ENCODE measurements at places on chromosomes 3 and 15.

GRCh38 chr3:156964577-156964976 lies 138.4 kb downstream of the LEKR1 start:
- no peaks in the 10 kb centered on the region for H3K27me3 ChIP-seq
- no peak for ATAC-seq
- no peak overlapping the region for H3K4me3 ChIP-seq
- no peaks in the 10 kb centered on the region for H3K4me1 ChIP-seq
- H3K36me3 ChIP-seq = no peaks in the 10 kb centered on the region

DNA sequence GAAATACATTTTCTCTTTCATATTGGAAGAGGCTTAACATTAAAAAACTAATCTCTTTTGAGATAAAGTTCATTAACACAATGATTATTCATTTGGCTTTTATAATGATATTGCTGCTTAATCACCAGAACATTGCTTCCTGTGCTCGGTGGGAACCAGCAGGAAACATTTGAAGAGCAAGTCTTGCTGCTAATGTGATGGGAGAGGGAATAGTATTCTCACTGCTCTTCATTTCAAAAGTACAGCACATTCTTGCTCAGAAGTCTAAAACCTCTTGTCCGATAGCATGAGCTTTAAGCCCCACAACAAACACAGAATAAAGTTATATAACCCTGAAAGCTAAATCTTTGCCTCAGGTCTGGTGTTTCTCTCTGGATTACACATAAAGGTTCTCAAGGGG lies 190.8 kb upstream of the CNTN4 start:
- H3K4me1 ChIP-seq = no peaks in the 10 kb centered on the region
- H3K4me3 ChIP-seq = no peak overlapping the region
- ATAC-seq = no peak
- no peak overlapping the region for H3K27ac ChIP-seq
- no peaks in the 10 kb centered on the region for H3K36me3 ChIP-seq

GRCh38 chr15:49988766-49989165 lies 130.3 kb downstream of the ATP8B4 start:
- H3K27me3 ChIP-seq = no peaks in the 10 kb centered on the region
- peak overlapping the region; percentile 68 for H3K27ac ChIP-seq
- peaks cover 14% of the 10 kb centered on the region for H3K4me1 ChIP-seq
- no peaks in the 10 kb centered on the region for H3K36me3 ChIP-seq
- H3K4me3 ChIP-seq = no peak overlapping the region

- no peak overlapping the region for H3K27ac ChIP-seq
- no peak overlapping the region for H3K4me3 ChIP-seq
- H3K36me3 ChIP-seq = no peaks in the 10 kb centered on the region
- ATAC-seq = no peak
- H3K27me3 ChIP-seq = no peaks in the 10 kb centered on the region
These were observed 17.3 kb downstream of the KCNH8 start for GRCh38 chr3:19165654-19166053.

GRCh38 chr3:139132976-139133375 lies 88.3 kb upstream of the PRR23C start:
- H3K36me3 ChIP-seq = no peaks in the 10 kb centered on the region
- H3K4me1 ChIP-seq = no peaks in the 10 kb centered on the region
- H3K4me3 ChIP-seq = no peak overlapping the region
- no peaks in the 10 kb centered on the region for H3K27me3 ChIP-seq
- no peak overlapping the region for H3K27ac ChIP-seq

GRCh38 chr15:65466901-65467300 lies 44.2 kb upstream of the IGDCC4 start:
- no peak for ATAC-seq
- H3K4me1 ChIP-seq = no peaks in the 10 kb centered on the region
- no peaks in the 10 kb centered on the region for H3K36me3 ChIP-seq
- no peak overlapping the region for H3K27ac ChIP-seq
- no peak overlapping the region for H3K4me3 ChIP-seq

GRCh38 chr3:173986861-173987410 lies 589.4 kb downstream of the NLGN1 start:
- H3K4me1 ChIP-seq = no peaks in the 10 kb centered on the region
- no peak overlapping the region for H3K27ac ChIP-seq
- no peaks in the 10 kb centered on the region for H3K36me3 ChIP-seq
- no peak for ATAC-seq
- H3K27me3 ChIP-seq = no peaks in the 10 kb centered on the region

GRCh38 chr15:85625856-85626255 lies 168.9 kb downstream of the KLHL25 start:
- no peaks in the 10 kb centered on the region for H3K36me3 ChIP-seq
- ATAC-seq = peak; percentile 23
- no peak overlapping the region for H3K4me3 ChIP-seq
- peak overlapping the region; percentile 88 for H3K27ac ChIP-seq
- no peaks in the 10 kb centered on the region for H3K27me3 ChIP-seq

DNA sequence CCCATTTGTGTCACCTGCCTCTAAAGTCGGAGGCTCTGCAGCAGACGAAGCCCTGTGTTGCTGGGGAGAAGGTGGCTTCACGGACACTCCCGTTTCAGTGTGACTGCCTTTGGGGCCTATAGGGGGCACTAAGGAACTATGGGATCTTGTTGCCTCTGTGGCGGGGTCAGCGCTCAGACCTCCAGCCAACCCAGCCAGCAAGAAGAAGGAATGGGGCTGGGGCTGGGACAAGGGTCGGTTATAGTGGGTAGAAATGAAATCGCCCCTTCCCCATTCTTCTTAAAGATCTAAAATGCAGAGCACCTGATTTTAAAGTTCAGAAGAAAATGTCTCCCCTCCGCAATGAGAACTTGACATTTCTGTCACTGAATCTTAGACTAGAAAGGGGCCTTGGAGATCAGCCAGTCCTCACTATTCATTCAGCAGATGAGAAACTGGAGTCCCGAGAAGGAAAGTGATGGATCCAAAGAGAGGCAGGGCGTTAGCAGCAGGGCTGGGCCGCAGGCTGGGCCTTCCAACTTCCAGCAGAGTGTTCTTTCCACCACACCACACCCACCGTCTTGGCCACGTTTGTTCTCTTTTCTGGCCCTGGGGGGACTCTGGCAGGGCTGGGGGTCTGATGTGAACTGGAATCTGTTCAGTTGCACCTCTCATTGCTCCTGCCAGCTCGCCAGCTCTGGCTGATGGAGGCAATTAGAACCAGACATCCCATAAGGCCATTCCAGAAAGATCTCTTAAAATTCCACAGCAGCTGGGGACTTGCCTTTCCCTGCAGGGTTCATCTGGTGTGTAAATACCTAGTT lies 195.4 kb downstream of the OPA1 start:
- peak; percentile 81 for ATAC-seq
- peak overlapping the region; percentile 38 for H3K27ac ChIP-seq
- peaks cover 6% of the 10 kb centered on the region for H3K27me3 ChIP-seq
- H3K4me1 ChIP-seq = no peaks in the 10 kb centered on the region
- H3K4me3 ChIP-seq = no peak overlapping the region
- H3K36me3 ChIP-seq = no peaks in the 10 kb centered on the region

GRCh38 chr15:20652914-20653313 lies 111.3 kb upstream of the GOLGA6L6 start:
- H3K27ac ChIP-seq = no peak overlapping the region
- no peaks in the 10 kb centered on the region for H3K27me3 ChIP-seq
- no peaks in the 10 kb centered on the region for H3K4me1 ChIP-seq
- no peak overlapping the region for H3K4me3 ChIP-seq
- ATAC-seq = no peak

DNA sequence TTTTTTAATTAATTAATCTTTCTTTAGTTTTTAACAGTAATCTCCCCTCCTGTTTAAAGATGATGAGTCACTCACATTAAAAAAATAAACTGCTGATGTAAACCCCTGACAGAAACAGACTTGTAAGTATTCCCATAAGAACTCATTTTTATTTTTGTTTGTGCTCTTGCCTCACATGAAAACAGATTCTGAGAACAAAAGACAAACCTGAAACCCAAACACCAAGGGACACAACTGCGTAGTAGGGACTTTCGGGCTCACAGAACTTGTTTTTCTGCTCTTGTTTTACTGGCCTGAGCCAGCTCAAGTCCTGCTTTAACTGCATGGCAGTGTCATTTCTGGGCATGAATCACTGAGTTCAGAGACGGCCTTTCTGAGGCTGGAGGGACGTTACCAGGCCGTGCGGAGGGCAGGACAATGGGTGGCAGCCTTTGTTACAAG lies 600.8 kb downstream of the FOXP1 start:
- H3K36me3 ChIP-seq = peaks cover 3% of the 10 kb centered on the region
- peaks cover 57% of the 10 kb centered on the region for H3K4me1 ChIP-seq
- H3K27me3 ChIP-seq = no peaks in the 10 kb centered on the region
- no peak overlapping the region for H3K4me3 ChIP-seq
- ATAC-seq = peak; percentile 60

- no peak overlapping the region for H3K4me3 ChIP-seq
- ATAC-seq = no peak
- no peaks in the 10 kb centered on the region for H3K27me3 ChIP-seq
- no peak overlapping the region for H3K27ac ChIP-seq
- H3K4me1 ChIP-seq = no peaks in the 10 kb centered on the region
- H3K36me3 ChIP-seq = no peaks in the 10 kb centered on the region
These were observed 30.7 kb upstream of the CGNL1 start for GRCh38 chr15:57345584-57345983.

DNA sequence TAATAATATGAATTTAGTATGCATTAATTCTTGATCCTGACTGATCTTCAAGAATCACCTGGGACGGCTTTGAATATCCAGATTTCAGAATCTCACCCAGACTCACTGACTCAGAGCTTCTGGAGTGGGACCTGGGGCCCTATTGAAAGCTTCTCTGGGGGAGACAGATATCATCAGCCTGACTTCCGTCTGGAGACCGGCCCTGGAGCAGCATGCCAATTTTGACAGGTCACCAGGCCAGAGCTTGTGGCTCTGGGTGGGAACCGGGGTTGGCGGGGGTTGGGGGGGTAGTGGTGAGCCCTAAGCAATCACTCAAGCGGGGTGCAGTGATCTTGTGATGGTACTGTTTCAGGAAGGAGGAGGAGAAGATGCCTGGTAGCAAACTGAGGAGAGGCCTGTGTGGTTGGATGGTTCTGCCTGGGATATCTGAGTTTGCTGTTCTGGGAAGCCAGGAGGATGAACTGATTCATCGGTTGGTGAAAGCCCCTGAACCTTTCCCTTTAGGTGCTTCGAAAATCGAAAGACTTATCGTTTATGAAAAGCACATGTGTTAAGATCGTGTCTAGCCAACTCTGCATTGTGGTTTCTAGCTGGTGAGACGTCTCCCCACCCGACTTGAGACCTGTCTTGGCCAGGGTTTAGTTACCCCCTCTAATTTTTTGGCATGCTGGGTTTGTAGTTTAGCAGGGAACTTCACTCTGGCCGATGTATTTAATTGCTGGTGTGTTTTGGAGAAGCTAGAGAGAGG lies 263.9 kb upstream of the C2CD4B start:
- H3K27ac ChIP-seq = no peak overlapping the region
- no peak for ATAC-seq
- peaks cover 28% of the 10 kb centered on the region for H3K4me1 ChIP-seq
- H3K27me3 ChIP-seq = no peaks in the 10 kb centered on the region
- H3K4me3 ChIP-seq = no peak overlapping the region

DNA sequence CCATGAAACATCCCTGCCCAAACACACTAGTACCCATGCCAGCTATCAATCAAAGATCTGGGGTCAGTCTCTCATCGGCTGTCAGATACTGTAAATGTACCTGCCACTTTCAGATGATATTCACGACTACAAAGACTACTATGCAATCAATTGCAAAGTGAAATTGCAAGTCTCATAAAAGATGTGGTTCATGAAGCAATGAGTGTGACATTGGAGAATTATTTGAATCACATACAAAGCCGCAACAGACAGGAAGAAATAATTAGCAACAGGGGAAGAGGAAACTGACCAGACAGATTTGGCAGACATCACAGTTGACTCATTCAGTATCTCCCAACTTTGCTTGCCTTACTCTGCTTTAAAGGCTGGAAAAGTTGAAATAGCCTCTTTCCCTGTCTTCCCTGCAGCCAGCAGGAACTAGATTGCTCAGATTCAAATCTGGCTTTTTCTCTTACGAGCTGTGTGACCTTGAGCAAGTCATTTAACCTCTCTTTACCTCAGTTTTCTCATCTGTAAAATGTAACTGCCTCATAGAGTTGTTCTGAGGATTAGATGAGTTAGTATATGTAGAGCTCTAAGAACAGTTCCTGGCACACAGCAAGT lies 95.7 kb upstream of the C3orf80 start:
- no peaks in the 10 kb centered on the region for H3K27me3 ChIP-seq
- no peaks in the 10 kb centered on the region for H3K36me3 ChIP-seq
- no peak overlapping the region for H3K4me3 ChIP-seq
- H3K4me1 ChIP-seq = no peaks in the 10 kb centered on the region
- H3K27ac ChIP-seq = no peak overlapping the region
- peak; percentile 28 for ATAC-seq

DNA sequence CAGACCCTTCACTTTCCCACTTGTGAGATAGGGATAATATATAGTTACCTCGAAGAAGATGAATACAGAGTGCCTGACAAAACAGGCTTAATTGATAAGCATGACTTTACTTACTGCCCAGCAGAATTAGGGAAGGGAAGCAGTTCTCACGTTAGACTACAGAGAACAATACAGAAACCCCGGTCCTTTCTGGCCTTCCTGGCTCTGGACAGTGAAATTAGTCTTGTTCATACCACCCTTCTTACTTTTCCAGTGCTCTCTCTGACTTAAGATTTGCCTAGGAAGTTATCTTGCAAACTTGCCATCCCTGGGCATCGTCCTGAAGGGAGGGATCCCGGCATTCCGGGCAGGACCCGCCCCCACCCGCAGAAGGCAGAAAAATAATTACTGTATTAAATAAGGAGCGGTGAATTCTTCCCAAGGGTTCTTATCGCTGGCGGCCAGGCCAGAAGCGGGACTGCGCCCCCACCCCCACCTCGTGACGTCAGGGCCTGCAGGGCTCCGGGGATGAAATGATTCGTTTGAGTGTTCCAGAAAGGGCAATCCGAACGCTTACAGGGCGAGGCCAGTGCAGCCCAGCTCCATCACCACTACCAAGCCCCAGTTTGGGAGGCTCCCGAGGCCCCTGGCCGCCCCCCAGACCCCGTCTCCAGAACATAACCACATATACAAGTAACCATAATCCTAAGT lies 8.4 kb downstream of the SOX2 start:
- ATAC-seq = peak; percentile 8
- peak overlapping the region; percentile 40 for H3K27ac ChIP-seq
- H3K4me3 ChIP-seq = no peak overlapping the region
- peaks cover 8% of the 10 kb centered on the region for H3K4me1 ChIP-seq
- no peaks in the 10 kb centered on the region for H3K36me3 ChIP-seq
- peaks cover 100% of the 10 kb centered on the region for H3K27me3 ChIP-seq

DNA sequence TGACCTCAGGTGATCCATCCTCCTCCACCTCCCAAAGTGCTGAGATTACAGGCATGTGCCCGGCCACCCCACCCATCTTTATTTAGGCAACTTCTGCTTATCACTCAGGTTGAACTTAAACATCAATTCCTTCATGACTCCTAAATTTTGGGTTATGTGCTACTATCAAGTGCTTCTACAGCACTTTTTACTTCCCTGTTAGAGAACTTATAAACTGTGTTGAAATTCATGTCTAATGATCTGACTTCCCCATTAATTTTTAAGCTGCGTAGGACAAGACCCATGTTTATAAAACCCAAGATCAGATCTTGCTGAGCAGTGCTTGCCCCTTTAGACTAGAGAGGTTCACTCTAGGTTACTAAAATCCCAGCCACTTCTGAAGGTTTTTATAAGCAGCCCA lies 266.2 kb upstream of the TPRG1 start:
- H3K27me3 ChIP-seq = no peaks in the 10 kb centered on the region
- H3K27ac ChIP-seq = no peak overlapping the region
